ENCODE measurements at places on chromosomes 7 and 10.

- DNase-seq, result no peak
Measured at GRCh38 chr7:44712012-44712411, 36.6 kb upstream of the ZMIZ2 start.

DNA sequence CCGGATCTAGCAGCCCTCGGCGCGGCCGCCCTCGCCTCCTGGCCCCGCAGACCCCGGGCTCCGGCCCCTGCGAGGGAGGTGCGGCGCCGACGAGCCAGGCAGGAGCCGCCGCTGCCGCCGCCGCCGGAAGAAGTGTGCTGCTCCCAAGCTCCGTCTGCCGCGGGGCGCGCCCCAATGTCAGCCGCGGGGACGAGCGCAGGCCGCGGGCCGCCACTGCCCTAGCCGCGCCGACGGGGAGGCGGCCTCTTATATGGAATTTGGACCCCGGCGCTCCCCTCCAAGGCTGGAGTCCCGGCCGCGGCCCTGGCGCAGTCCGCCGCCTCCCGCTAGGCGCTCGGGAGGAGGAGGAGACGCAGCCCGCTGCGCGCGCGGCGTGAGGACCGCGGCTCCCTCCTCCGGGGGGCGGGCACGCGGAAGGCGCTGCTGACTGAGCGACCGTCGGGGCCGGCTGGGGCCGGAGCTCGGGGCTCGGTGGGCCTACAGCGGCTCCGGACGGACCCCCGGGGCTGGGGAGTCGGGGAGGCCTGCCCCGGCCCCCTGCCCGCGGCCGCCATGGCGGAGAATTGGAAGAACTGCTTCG, at the start of gene TRIM8:
TSS of gene TRIM8 (plus strand) at position 414 of the 580 bp plus-strand sequence. CDS start at position 553, 139 bp downstream.
- DNase-seq, result no peak

GRCh38 chr10:61635471-61635870, 27.3 kb upstream of the CABCOCO1 start:
- no peak for DNase-seq

DNA sequence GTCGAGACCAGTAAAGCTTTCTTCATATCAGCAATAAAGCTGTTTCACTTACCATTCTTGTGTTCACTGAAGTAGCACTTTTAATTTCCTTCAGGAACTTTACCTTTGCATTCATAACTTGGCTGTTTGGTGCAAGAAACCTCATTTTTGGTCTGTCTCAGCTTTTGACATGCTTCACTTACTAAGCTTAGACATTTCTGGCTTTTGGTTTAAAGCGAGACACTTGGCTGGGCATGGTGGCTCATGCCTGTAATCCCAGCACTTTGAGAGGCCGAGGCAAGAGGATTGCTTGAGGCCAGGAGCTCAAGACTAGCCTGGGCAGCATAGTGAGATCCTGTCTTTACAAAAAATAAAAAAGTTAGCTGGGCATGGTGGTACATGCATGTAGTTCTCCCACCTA, 15.8 kb downstream of the PLEKHA1 start:
- DNase-seq, result no peak

GRCh38 chr7:81449105-81449504, 320.7 kb downstream of the HGF start:
- no peak for DNase-seq

DNA sequence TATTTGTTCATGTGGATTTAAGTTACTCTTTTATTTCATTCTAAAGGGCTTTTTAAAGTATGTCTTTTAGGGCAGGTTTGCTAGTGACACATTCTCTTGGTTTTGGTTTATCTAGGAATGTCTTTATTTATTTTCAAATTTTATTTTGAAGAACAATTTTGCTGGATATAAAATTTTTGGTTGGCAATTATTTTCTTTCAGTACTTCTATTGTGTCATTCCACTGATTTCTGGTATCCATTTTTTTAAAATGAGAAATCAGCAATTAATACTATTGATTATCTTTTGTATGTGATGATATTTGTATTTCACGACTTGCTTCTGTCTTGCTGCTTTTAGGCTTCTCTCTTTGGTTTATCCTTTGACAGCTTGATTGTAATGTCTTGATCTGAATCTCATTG, 756.3 kb downstream of the INHBA start:
- no peak for DNase-seq

DNA sequence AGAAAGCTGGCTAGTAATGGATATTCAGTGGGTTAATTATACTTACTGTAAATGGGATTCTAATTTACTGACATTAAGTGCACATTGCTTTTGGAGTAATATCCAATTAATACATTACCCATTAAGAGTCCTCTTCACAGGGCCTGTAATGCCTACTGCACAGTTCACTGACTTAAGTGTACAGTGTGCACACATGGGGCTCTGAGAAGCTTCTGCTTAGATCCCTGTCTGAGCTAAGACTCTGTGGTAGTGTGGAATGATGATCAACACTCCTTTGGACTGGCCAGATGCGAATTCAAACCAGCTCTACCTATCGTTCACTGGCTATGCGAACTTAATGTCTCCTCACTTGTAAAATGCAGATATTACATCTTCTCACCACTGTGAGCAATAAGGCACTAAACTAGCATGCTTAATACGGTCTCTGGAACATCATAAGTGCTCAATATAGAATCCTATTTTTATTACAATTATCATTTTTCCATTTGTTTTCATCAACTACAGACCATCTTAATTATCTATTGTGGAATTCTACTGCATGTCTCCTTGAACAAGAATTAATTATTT, 53.8 kb upstream of the SEC61G start:
- no peak for DNase-seq

DNA sequence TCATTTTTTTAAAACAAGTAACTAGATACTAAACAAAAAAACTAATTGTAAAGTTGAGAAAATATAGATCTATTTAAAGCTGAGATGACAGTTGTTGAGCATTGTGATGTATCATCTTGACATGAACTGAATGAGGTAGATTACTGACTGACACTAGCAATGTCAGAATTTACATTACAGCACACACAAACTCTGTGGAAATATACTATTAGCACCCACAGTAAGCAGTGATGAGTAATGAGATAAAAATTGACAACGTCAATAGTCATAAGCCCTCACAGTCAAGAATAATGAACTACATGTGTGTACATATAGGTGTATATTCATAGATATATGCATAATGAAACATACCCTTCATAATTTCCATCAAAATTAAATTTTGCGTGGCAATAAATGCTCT, 368.4 kb downstream of the TFEC start:
- DNase-seq, result no peak

- peak; percentile 7 for DNase-seq
Measured at GRCh38 chr7:99123571-99124033, 20.3 kb downstream of the SMURF1 start.

GRCh38 chr7:32582036-32582435, 86.7 kb downstream of the AVL9 start:
- no peak for DNase-seq

GRCh38 chr7:80773787-80774508, 135.5 kb downstream of the CD36 start:
- no peak for DNase-seq

GRCh38 chr10:100728928-100729861, 16.2 kb upstream of the PAX2 start:
- no peak for DNase-seq

DNA sequence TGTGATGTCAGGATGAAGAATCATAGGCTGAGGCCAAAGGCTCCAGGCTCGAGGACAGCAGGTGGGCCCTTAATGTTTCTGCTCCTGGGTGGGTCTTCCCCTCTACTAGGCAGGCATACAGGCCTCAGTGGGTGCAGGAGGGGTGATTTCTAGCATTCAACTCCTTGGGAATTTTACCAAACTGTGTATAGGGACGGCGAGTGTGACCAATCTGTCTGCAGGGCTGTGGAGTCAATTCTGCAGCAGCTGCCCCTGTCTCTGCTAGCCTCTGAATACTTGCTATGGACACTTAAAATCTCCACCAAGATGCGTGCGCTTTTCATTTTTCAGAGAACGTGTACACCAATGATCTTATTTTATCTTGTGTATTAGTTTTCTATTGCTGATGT, 115.5 kb downstream of the WDR11 start:
- DNase-seq, result no peak

DNA sequence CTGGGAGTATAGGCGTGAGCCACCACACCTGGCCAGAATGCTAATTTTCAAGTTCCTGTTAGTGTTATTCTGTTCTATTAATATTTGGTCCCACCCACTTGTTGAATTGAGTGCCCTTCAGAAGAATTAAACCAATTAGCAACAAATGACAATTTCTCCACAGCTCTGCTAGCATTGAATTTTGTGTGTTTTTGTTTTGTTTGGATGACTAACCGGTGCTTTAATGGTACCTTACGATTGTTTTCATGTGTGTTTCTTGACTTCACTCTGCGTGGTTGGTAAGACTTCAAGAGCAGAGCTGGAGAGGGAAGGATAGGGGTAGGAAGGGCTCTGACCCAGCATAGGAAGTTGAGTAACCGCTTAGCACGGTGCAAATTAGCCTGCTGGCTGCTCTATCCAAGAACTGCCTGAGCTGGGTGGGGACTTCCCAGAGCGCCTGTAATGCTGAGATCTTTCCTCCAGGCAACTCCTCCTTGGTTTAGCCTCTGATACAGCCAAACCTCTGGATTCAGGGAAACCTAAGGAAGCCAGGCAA, 4.6 kb downstream of the ARPC1B start:
- DNase-seq, result peak; percentile 81
